ENCODE measurements at places on chromosomes 7 and 10.

DNA sequence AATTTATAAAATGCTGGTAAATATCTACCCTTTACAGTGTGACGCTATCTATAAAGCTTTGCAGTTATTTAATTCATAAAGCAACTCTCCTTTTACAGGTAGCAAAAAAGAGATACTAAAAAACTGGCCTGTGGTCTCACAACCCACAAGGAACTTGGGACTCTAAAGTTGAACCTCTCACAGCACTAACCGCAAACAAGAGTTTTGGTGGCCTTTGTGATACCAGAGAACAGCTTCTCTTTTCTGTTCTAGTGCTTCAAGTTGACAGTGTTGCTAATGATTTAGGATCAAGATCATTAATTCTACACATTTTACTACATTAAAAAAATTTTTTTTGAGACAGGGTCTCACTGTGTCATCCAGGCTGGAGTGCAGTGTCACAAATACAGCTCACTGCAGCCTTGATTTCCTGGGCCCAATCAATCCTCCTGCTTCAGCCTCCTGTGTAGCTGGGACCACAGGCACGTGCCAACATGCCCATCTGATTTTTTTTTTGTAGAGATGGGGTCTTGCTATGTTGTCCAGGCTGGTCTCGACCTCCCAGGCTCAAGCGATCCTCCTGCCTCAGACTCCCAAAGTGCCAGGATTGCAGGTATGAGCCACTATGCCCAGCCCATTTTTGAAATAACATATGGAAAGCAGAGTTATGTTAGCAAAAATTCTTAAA is 56.0 kb upstream of the ST8SIA6 start:
- no peak for DNase-seq

DNA sequence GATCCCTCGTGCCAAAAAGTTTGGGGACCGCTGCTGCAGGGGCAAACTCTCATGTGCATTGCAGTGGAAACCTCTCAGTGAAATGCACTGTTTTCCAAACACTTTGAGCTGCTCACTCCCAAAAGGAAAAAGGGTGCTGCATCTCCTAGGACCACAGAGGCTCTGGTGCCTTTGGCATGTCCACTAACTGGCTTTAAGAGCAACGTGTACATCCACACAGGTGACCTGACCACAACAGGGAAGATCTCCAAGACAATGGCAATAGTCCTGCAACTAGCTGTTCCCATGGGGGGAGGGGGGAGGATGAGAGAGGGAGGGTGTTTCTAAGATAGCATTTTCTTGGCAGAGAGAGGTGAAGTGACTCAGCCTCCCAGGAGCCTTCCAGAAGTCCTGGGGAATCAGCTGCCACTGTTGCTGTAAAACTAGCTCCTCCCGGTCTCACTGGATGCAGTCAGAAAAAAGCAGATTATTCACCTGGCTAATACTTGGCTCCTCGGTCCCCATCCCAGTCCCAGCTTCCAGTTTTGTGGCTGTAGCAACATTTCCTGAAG is 181.7 kb downstream of the HECW1 start:
- no peak for DNase-seq

DNA sequence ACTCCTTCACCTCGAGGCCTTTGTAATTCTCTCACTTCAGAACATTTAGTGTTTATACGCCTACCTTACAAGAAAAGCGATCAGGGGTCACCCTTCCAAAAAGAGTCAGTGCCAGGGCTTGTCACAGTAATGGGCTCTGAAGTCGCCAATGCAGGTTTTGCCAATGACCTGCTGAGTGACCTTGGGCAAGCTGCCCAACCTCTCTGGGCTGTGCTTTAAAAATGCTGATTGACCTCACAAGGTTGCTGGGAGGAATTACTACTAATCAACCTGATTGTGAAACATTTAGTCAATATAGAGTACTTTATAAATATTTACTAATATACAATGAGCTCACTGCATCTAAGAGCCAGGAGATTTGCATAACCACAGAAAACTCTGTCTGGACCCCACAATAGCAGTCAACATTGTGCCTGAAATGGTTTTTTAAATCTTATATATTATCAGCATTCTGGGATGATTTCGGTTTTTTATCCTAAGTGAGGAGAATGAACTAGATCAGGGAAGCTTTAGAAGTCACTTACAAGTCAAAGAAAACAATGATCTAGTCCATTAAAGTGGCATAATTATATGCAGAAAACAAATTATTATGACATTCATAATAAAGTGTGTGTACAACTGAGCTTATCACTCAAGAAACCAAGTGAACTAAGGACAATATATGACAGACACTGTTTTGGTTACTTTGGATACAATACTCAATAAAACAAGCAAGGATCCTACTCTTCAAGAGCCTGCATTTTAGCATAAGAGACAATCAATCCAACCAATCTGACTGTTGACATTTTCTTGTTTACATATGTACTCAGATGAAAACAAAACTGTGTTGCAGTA is 290.5 kb downstream of the SORCS1 start:
- no peak for DNase-seq

DNA sequence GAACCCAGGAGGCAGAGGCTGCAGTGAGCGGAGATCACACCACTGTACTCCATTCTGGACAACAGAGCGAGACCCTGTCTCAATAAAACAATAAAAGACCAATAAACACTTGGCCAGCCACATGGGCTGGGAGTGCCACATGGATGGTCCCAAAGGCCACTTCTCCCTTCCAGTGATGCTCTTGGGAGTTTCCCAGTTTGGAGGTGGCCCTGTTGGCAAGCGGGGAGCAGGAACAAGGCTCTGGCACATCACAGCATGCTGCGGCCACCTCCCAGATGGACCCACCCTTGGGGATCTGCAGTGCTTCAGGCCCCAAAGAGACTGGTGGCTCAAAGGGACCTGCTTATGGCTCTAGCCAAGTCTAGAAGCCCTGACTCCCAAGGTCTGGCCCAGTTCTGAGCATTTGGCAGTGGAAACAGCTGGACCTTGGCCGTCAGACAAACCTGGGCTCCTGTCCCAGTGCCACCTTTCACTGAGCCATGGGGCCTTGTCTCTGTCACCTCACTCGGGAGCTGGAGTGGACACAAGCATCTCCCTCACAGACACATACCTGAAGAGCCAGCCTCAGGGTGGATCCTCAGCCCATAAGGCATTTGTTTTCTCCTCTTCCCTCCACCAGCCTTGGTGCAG is 91.7 kb downstream of the COL13A1 start:
- DNase-seq, result no peak

DNA sequence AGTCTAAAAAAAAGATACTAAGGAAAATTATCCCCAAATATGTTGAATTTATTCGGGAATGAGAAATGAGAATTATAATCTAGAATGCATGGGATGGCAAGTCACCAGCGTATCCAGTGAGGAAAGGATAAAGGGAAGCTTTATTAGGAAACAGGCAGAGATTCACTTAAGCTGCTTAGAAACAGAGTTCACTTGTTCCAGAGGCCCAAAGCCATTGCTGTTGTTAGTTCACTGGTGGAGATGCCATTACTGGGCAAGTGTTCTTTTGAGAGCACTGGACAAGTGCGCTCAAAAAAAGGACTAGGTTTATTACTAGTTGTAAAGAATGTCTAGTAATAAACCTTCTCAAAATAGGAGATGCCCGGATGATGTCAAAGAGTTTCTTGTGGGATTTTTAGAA is 51.2 kb downstream of the MICU1 start:
- no peak for DNase-seq

- DNase-seq, result no peak
Measured at GRCh38 chr7:101880282-101881054, 63.0 kb downstream of the CUX1 start.

GRCh38 chr10:36023939-36024338 is 381.8 kb upstream of the FZD8 start:
- no peak for DNase-seq

DNA sequence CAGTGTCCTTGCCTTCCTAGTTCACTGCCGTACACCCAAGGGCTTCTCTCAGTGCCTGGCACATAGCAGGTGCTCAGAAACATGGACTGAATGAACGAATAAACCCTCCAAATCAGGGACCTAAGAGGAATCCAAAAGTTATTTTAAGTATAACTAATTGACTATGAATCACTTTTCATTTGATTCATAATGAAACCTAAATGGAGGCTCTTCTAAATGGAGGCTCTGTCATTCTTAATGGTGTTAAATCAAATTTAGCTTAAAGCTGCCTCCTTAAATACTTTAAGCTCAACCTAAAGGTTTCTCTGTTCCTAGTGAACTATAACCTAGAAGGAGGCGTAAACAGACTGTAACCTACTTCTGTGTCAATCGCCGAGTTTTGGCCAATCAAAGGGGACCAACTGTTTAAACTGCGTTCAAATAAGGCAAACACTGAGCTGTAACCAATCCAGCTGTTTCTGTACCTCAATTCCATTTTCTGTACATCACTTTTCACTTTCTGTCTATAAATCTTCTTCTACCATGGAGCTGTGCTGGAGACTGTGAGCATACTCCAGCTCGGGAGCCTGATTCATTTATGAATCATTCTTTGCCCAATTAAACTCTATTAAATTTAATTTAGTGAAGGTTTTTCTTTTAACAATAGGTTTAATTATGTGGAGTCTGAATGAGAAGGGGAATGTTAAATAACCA is 11.0 kb downstream of the PYROXD2 start:
- DNase-seq, result no peak

GRCh38 chr7:8363407-8364015 is 69.9 kb upstream of the NXPH1 start:
- no peak for DNase-seq

GRCh38 chr10:112335868-112336265 is 38.0 kb upstream of the ACSL5 start:
- no peak for DNase-seq

DNA sequence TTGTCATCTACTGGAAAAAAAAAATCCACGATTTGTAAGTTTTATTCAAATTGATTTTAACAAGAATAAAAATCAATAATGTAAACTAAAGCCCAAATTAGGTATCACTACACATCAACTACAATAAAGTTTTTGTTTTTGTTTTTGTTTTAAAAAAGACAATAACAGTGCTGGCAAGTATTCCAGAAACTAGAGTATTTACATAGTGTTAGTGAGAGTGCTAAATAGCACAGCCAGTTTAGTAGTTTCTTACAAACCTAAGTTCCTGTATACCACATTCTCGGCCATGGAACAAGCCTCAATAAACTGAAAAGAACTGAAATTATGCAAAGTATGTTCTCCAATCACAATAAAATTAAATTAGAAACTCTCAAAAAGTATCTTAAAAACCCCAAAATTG is 8.1 kb downstream of the ARHGAP12 start:
- DNase-seq, result no peak

GRCh38 chr10:13632440-13632839 is 45.7 kb downstream of the PRPF18 start:
- DNase-seq, result no peak

- DNase-seq, result no peak
Measured at GRCh38 chr10:111873621-111874135, 309.9 kb downstream of the GPAM start.

- DNase-seq, result no peak
Measured at GRCh38 chr10:48940958-48941357, 1.3 kb upstream of the LRRC18 start.

DNA sequence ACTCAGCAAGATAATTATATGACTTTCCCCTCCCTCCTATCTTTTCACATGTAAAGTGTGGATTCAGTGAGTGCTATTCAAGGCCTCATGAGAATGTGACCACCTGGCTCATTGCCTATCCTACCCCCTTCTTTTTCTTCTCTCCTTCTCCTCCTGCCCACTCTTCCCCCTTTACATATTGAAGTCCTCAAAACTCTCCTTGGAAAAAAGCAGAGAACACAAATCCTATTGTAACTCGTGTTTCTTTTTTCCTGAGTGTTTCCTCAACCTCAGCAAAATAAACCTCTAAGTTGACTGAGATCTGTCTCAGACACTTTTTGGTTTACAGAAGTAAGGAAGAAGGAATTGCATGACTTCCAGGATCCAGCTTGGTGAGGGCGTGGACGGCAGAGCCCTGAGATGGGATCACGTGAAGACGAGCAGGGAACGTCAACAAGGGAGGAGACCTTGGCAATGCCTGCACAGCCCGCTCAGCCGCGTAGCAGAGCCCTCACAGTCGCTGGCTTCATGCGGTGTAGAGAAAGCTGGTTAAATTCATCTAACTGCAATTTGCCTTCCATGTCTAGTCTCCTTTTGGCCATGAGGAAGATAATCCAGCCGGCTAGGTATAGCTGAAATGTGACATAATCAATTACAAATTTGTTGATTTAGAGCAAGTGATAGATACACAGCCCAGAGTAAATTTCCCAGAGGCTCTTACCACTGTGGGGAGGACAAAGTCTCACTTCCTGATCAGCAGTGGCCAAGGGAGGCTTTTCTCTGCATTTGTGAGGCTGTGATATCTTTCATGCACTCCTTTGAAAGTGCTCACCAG is 75.7 kb downstream of the LYZL2 start:
- no peak for DNase-seq

DNA sequence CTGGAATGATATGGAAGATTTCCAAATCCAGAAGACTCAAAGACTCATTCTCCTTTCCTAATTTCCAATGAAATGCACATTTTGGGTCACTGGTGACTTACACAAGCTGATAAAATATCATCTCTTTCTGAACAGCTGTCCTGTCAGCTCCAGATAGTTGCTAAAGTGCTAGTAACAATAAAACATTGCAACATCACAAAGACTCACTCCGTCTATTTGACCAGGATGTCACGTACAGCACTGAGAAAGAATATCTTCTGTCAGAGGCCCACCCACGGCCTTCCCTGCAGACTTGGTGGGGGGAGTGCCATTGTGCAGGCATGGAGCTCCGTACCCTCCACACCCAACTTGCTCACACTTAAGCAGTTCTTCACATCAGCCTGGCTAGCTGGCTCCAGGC is 78.9 kb upstream of the EGR2 start:
- no peak for DNase-seq

GRCh38 chr7:28180031-28180363 is 598 bp downstream of the JAZF1 start:
- no peak for DNase-seq

GRCh38 chr10:58412502-58412961 is 27.3 kb downstream of the TFAM start:
- DNase-seq, result no peak

GRCh38 chr10:99344715-99345114 is 15.6 kb downstream of the CNNM1 start:
- no peak for DNase-seq

- no peak for DNase-seq
Measured at GRCh38 chr7:153930696-153931095, 121.5 kb upstream of the DPP6 start.

DNA sequence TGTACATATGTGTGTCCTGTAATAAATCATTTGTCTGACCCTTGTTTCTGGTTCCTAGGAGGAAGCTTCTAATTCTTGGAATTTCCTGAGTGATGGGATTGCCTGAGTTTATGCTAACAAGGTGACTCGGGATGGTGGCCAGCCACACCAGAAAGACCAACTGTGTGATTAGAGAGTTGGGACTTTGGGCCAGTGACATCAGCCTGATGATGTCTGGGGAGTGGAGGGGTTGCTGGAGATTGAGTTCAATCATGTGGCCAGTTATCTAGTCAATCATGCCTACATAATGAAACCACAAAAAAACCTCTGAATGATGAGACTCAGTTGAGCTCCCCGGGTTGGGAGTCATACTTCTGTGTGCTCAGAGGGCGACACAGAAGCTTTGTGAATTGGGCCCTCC is 23.5 kb upstream of the CARD11 start:
- no peak for DNase-seq
